T follicular helper cell (primary cell): ENCODE measurements at places on chromosomes 4 and X.

DNA sequence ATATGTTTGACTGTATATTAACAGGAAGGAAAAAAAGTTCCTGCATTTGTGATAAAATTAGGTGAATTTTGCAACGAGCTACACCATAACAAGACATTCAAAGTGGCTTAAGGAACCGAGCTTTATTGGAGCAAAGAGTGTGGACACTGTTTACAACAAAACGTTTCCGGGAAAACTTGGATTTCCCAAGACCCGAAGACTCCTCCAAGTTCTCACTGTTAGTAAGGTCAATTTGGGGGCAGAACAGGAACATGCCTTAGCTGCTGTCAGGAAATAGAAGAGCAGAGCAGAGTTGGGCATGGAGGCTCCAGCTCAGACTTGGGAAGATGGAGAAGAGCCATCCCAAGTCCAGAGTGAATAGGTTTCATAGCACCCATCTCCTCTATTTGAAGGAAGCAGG lies 16.5 kb downstream of the ADH6 start:
- no peak for DNase-seq

DNA sequence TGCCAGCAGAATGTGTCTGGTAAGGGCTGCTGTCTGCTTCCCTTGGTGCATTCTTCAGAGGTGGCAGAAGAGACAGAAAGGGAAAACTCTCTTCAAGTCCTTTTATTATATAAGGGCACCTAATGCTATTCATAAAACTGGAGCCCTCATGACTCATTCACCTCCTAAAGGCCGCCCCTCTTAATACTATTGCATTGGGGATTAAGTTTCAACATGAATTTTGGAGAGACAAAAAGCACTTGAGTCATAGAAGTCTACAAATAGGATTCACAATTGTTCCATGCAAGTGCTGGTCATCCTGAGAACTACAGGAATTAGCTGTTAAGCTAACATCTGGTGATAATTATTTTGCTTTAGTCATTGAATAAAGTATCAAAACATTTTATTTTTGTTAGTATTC lies 349.5 kb downstream of the HS3ST1 start:
- DNase-seq: no peak

- DNase-seq: no peak
Measured at GRCh38 chr4:73589887-73590801, 30.1 kb downstream of the RASSF6 start.

DNA sequence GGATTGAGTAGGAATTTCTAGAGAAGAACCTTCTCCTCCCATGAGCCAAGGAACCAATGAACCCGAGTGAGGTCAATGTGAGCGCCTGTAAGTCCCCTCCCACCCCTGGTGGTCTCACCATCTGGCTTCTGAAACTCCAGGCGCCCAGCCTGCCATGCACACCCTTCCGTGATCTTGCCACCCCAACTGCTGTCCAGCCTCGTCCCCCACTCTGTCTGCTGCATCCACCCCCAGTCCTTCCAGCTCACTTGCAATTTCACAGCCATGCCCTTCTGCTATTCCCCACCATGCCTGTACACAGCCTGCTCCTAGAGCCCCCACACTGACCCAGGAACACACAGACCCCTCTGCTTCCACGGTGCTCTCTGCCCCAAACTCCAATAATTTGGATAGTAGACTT lies 323.7 kb downstream of the STK32B start:
- no peak for DNase-seq

GRCh38 chr4:76197031-76197743 lies 16.4 kb downstream of the SCARB2 start:
- DNase-seq: no peak

DNA sequence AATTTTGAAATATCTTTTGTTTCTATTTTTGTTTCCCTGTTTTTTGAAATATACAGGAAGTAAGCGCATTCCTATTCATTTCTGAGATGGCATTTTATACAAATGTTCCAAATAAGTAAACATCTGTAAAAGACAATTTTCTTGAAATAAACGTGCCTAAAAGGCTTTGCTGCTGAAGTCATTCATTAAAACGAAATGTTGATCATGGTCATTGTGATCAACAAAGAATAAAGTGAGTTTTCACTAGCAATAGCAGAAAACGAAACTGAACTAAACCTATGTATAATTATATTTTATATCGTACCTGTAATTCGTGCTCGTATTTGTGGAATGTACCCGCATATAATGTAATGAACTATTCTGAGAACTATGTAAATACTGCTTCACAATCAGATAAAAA lies 221.2 kb downstream of the MGST2 start:
- DNase-seq: no peak

DNA sequence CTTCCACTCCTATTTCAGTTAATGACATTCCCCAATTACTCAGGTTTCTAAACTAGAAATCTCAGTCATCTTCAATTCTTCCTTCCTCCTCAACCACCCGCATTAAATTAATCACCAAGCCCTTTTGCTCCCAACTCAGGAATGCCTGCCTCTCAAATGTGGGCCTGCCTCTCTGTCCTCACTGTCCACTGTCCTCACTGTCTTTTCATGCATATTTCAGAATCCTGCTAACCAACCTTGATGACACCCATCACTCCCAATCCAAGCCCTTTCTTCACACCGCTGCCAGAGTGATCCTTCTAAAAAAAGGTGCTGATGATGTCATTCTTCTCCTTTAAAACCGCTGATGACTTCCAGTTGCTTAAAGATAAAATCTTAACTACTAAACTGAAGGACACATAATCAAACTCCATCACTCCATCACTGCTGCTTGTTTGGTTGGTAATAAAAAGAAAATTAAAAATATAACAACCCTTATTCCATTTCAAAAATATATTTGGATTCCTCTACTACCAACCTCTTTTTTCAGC lies 5.1 kb upstream of the APBB2 start:
- DNase-seq: no peak

- DNase-seq: no peak
Measured at GRCh38 chr4:139887962-139888735, 222.5 kb downstream of the MGST2 start.

DNA sequence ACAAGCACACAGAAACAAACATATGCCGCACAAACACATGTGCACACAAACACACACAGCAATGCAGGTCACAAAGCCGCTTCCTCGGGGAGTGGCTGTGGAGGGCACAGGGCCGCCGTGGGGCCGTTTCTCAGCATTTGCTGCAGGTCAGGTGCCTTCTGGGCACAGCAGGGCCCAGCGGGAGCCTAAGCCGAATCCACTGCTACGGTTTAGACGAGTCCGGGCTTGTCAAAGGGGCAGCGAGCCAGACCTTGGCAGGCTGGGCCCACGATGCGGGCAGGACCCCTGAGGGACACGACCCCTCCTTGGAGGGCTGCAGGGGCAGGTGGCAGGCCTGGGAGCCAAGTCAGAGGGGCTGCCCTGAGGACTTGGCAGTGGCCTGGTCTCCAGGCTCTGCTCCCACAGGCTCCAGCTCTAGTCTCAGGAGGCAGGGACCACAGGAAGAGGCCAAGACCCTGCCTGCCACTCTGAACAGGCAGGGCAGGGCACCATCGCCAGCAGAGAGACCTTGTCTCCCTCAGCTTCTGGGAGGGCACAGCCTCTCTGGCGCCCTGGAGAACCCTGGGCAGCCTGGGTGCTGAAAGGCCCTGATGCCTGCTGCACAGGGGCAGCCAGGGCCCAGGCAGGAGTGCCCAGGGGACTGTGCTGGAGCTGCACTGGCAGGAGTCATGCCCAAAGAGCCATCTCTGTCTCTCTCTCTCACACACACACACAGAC lies 5.5 kb upstream of the ATP2B3 start:
- no peak for DNase-seq

DNA sequence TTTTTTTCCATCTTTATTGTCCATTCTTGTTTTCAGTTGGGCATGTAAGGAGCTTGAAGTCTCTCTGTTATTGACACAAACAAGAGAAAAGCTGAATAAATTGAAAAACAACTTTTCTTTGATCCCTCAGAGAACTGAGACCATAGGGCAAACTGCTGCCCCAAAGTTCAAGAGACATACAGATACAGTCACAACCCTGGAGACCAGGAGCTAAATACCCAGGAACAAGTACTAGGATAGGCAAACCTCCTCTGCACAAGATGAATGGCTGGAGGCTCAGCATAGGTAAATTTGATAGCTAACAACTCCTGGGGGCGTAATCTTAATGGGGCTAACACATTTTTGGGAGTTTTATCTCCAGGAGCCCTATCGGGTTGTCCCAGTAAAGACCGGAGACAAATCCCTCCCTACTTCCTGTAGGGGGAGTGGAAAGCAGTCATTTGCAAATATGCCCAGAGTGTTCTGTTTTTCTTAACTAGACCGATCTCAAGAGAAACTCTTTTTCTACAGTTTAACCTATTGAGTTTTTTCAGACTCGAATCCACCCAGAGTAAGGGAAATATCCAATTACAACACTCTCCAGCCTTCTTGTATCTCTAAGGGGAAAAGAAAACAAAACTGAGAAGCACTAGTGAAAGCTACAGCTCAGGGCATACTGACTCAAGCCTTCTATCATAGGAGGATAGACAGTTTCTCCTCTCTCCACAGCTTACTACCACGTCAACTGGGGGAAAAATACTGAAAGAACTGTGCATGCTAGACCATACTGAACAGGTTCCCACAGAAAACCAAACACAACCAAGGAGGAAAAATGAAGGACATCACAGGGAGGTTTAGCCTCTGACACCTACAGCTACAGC lies 23.1 kb downstream of the MAGEA8 start:
- no peak for DNase-seq

- no peak for DNase-seq
Measured at GRCh38 chr4:26579169-26579568, 4.7 kb upstream of the TBC1D19 start.

DNA sequence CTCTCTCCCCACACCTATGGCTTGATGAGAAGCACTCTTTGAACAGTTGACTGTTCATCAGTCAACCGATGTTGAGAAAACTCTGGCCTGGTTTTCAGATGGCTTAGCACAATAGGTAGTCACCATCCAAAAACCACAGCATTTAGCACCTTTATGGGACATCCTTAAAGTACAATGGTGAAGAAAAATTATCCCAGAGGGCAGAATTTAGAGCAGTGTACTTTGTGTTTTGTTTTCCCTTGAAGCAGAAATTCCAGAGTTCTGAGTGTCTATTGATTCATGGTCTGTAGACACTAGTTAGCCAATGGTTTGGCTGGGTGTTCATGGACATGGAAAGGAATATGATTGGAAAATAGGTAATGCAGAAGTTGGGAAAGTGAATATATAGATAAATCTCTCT lies 487.0 kb downstream of the PDHA2 start:
- no peak for DNase-seq

- no peak for DNase-seq
Measured at GRCh38 chr4:170398218-170398617, 308.5 kb upstream of the AADAT start.
